ENCODE measurements at places on chromosomes 7 and 10.

GRCh38 chr10:100328198-100328597, 1.8 kb downstream of the PKD2L1 start:
- no peak for DNase-seq

GRCh38 chr7:112495810-112496462, 15.1 kb downstream of the LSMEM1 start:
- peak; percentile 80 for DNase-seq

GRCh38 chr7:138170298-138170697, 94.0 kb downstream of the AKR1D1 start:
- DNase-seq = no peak

- peak; percentile 81 for DNase-seq
These were observed 4.6 kb downstream of the TRPV6 start for GRCh38 chr7:142880876-142881505.

GRCh38 chr10:76176166-76176550, 744.7 kb downstream of the LRMDA start:
- DNase-seq = no peak

DNA sequence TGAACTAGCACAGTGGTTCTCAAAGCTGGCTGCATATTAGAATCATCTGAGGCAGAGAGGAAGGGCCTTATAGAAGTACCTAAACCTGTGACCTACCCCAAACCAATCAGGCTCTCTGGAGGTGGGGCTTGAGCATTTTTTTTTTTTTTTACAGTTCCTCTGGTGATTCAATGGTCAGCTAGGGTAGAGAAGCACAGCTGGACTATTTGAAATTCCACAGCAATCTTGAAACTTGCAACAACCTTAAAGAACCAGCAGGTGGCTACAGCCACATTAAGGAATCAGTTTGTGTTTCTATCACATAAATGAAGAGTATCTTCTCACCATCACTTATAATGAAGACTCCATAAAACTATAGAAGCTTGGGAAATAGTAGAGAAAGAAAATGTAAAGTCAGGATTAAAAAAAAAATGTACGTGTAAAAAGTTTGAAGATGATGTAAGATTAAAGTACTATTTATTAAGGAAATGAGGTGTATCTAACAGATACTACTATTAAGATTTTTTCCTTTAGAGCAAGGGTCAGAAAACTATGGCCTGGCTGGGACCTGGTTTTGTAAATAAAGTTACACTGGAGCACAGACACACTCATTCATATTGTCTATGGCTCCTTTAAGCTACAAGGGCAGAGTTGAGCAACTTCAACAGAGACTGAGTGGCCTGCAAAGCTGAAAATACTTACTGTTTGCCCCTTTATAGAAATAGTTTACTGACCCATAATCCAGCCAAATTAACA, 3.8 kb downstream of the RTKN2 start:
- DNase-seq = peak; percentile 63

DNA sequence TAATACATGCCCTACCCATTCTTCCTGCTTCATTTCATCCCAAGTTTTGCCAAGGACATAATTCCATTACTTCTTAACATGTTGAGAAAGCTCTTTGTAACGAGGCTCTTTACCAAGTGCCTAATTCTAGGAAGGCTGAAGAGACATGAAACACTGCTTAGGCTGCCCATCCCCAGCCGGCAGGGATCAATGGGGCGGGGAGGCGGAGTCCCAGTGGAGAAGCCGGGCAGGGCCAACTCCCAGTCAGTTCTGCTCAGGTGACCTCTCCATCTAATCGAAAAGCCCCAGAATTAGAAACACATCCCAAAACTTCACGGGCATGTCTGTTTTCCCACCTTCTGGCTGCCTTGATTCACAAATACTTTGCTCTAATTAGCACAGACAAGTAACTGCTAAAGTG, 89.5 kb upstream of the LYZL1 start:
- no peak for DNase-seq

- DNase-seq = no peak
These were observed 260.1 kb downstream of the TRIL start for GRCh38 chr7:28697913-28698563.

Data from Karpas-422 (cell line).